ENCODE measurements at places on chromosomes 5 and 9.

- no peak for DNase-seq
Measured at GRCh38 chr5:16406630-16407029, 59.0 kb downstream of the ZNF622 start.

- DNase-seq = no peak
Measured at GRCh38 chr5:42989190-42989589, 50.9 kb downstream of the ANXA2R start.

DNA sequence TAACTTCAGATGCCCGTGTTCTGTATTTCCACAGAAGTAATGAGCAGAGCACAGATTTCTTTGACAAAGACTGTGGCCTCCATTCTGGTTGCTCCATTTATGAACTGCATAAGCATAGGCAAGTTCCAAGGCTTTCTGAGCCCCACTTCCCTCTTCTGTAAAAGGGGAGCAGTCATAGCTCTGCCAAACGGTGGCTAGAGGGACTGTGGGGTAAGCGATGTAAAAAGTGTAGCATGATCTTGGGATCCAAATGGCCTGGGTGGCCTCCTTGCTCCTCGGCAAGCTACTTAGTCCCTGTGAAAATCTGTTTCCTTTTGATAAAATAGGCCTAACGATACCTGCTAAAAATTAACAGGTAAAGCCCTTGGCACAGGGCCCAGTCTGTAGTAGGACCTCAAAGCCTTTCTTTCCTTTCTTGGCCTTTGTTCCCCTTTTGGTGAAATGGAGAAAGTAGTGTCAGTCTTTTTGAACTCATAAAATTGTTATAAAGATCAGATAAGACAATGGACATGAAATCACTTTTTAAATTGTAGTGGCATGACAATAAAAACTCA is 646.6 kb downstream of the ACTL7B start:
- no peak for DNase-seq

DNA sequence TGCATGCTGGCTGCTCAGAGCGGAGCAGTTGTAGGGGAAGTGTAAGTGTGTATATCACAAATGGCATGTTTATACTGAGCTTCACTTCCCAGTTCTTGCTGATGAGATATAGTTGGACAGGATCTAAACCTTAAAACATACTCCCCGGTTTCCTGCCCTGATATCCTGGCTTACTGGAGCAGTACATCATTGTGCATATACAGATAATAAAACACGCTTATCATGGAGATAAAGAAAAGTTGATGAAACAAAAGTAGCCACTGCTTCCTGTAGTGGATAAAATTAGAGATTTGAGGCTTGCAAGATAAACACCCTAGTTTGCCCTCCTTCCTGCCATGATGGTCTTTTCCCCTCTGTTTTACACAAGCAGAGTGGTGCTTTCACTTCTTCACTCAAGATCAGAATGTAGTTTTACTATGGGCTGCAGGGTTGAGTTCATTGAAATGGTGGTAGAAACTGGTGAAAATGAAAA is 15.0 kb downstream of the NPR3 start:
- no peak for DNase-seq

- no peak for DNase-seq
Measured at GRCh38 chr9:123318202-123318601, 37.8 kb upstream of the CRB2 start.

DNA sequence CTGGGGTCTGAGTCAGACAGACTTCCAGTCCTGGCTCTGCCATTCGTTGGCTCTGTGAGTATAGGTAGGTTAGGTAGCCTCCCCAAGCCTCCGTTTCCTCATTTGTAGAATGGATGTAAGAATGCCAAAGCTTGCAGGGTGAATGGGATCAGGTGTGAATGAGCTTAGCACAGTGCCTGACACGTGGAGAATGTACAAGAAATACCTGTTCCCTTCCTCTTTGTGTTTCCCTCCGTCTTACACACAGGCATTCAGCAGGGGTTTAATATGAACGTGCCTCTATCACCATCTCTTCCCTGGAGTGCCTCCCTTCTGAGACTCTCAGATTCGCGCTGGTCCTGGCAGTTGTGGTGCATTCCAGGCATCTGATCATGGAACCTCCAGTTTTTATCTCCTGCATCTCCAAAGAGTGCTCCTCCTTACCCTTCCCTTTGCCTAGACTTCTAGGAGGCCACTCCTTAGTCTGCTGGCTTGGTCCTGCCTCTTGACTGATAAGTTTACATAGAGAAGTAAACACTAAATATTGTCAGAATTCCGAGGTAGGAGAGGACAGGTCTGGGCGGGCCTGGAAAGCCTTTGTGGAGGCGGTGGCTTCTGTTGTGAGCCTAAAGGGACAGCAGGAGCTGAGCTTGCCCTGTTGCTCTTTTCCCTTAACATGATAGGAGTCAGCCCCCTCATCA is 199.4 kb downstream of the AOPEP start:
- DNase-seq = no peak

DNA sequence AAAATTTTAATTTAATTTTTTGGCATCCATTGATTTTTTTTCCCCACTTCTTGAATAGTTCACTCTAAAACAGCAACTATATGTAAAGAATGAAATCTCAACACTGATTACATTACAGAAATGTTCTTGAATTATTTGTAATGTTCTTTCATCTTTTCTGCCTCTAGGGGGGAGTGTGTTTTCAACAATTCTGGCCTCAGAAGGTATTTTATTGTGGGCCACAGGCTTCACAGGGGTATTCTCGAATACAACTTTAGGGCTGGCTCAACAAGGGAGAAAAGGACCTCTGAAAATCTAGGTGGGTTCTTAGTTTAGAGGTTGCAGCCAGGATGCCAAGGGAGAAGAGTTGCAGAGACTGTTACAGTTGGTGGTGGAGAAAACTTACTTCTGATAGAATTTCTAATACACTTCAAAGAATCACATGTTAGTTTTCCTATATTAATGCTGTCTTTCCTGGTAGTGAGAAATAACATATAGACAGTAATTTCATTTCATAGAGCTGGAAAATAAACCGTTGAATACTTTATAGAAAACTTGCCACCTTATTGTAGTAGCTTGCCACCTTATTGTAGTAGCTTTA is 3.6 kb upstream of the NPR3 start:
- DNase-seq = no peak

DNA sequence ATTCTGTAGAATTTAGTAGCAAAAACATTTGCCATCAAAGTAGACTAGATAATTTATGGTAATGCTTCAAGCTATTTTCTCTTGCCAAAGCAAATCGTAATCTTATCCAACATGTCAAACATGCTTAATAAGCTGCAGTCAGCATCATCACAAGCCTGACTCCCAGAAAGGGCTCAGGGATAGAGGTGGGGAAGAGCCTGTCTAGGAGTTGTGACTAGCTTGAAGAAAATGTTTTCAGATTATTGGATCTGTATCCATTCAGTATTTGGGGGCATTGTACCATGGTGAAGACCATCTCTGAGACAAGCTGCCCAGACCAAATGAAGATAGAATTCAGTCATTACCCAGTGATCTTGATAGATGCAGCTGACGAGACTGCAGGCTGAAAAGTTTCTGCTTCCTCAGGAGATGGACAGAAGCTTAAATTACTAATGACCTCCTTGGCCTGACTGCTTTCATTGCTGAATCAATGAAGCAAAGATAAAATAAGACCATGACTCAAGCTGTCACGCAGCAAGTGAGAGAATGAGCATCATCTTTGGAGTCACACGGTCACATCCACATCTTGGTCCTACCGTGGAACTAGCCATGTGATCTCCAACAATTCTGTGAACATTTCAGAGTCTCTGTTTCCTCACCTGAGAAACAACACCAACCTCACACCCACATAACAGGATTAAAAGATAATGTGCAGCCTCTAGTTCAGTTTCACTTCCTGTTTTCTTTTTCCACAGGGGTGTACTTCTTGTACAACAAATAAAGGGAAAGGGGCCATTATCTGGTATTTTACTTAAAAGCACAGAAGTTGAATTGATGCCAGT is 9.4 kb downstream of the ERAP2 start:
- no peak for DNase-seq

GRCh38 chr9:135084881-135085760 is 2.3 kb upstream of the OLFM1 start:
- no peak for DNase-seq

GRCh38 chr5:119309326-119309725 is 46.5 kb upstream of the TNFAIP8 start:
- DNase-seq = no peak

- DNase-seq = no peak
Measured at GRCh38 chr5:40361378-40361777, 318.3 kb upstream of the PTGER4 start.

DNA sequence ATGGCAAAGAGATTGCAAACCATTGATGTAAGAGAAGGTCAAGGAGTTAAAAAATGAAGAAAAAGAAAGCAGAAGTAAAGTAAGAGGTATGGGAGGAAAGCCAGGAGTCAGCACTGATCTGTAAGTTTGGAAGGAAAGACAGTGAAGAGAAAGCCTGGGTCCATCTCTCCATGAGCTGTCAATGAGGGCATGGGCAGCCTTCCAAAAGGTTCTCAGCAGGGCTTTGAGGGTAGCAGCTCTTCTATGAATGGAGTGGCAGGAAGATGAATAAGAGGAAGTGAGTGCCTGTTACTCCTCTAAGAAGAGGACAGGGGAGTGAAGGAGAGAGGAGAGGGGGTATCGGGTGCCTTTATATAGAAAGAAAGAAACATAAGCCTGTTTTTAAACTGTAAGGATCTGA is 97.1 kb downstream of the ADCY2 start:
- DNase-seq = no peak
